ENCODE measurements at places on chromosomes 4 and X. TPM values are rescaled to one million over a fixed set of nuclear protein-coding genes. Genes with fewer than 3 reads are reported as not detected.

DNA sequence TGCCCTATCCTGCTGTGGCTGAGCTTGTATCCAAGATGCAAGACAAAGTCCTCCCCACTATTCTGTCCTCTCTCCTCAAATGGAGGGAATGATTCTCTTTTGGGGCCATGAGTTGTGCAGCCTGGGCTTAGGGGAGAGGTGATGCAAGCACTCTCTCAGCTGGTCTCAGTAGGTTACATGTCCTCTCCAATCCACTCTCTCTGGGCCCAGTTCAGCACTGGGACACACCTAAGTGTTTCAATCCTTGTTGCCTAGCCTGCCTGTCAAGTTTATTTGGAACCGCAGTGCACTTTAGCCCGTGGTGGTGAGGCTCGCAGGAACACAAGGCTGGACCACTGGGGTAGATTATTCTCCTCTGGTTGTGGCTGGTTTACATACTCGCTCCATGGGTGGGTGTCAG is 23.8 kb upstream of the TMPRSS11D start:
- DNase-seq, result no peak

DNA sequence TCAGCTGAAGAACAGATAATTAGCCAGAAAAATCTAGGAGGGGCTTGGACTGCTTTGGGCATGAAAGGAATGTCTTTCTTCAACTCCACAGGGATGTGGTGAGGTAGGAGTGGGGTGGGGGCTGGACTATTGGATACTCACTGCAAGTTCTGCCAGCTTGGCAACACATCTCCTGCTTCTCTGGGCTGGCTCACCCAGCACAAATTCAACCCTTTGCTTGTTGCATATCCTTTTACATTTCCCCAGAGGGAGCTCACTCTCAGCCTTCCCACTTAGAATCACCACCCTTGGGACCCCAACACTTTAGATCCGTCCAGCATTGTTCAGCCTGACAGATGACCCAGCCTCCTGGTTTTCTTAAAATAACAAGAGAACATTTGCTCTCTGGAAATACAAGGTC is 120.6 kb downstream of the KDR start:
- no peak for DNase-seq

The CXorf49 gene
- not detected for polyA plus RNA-seq

The HAND2 gene
- 0.77 TPM for polyA plus RNA-seq

Measured in hindlimb muscle (tissue), 1 donor.